ENCODE measurements at places on chromosomes 12 and 14. TPM values are rescaled to one million over a fixed set of nuclear protein-coding genes. Genes with fewer than 3 reads are reported as not detected.

- DNase-seq: no peak
Observed at GRCh38 chr14:25680934-25681333, 631.0 kb upstream of the STXBP6 start.

GRCh38 chr12:98244136-98244535 is 271.3 kb upstream of the TMPO start:
- no peak for DNase-seq

- no peak for DNase-seq
Observed at GRCh38 chr12:3557116-3557697, 66.2 kb downstream of the PRMT8 start.

DNA sequence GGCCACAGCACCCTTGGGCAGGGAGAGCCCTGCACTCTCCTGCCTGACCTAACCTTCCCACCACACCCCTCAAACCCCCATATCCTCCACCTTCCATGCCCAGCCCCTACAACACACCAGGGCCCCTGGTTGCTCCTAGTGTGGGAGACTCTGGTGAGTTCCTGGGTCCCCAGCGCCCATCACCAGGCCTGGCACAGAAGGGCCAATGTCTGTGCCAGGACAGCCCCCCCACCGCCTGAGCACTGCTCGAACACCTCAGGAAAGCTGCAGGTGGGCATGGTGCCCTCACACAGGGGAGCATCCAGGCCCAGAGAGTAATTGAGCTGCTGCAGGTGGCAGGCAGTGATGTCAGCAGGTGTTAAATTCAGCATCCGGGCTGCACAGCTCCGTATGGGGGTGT is 15.2 kb downstream of the ADCY6 start:
- no peak for DNase-seq

GRCh38 chr12:48030173-48030650 is 25.9 kb upstream of the COL2A1 start:
- DNase-seq: no peak

DNA sequence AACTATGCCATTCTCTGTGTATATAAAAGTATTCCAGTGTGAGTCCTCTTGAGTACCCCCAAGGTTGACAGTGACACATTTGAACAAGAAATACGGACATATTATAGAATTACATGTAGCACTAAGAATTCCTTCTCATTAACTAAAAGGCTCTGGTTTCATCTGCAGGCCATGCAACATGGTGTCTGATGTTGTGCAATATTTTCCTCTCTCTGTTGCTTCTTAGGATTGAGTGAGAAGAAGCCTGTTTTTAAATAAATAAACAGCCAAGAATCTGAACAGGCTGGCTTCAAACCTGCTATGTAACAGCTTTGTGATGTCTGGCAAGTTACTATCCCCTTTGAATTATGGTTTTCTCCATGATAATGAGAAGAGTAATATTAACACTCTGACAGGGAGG is 22.2 kb upstream of the CCER1 start:
- DNase-seq: no peak

- DNase-seq: no peak
Observed at GRCh38 chr12:6425590-6426531, 18.9 kb upstream of the CD27 start.

DNA sequence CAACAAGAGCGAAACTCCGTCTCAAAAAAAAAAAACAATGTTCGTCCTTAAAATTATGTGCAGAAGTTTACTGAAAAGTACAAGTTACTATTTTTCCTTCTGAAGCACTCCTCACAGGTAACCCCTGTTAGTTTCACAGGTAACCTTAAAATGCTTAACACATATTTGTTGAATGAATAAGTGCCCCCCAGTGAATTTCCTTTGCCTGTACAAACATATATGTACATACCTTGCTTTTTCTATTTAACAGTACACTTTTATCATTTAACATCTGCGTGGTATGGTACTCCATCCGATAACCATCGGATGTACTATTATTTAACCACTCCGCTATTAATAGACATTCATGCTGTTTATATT is 1.4 kb upstream of the RAB35 start:
- no peak for DNase-seq

DNA sequence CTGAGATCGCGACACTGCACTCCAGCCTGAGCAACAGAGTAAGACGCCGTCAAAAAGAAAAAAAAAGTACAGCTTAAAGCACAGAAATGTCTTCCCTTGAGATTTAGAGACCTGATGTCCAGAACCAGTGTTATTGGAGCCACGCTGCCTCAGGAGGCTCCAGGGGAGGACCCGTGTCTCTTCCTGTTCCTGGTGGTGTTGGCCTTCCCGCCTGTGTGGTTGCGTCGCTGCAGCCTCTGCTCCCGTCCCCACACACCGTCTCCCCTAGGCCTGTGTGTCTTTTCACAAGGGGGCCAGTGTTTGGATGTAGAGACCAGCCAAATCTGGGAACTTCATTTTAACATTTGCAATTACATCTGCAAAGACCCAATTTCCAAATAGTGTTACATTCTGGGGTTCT is 8.6 kb upstream of the FBRSL1 start:
- DNase-seq: no peak

KRT85 gene
- not detected for total RNA-seq
